Posterior vena cava (tissue), 2 donors: ENCODE measurements at places on chromosomes 7 and 10. TPM values are rescaled to one million over a fixed set of nuclear protein-coding genes. Genes with fewer than 3 reads are reported as not detected.

Gene DUSP5
- total RNA-seq, result 8.5 TPM

Gene AMZ1
- 0.32 TPM for total RNA-seq

GRCh38 chr10:110762109-110762848, 109.4 kb upstream of the PDCD4 start:
- DNase-seq, result no peak

DNA sequence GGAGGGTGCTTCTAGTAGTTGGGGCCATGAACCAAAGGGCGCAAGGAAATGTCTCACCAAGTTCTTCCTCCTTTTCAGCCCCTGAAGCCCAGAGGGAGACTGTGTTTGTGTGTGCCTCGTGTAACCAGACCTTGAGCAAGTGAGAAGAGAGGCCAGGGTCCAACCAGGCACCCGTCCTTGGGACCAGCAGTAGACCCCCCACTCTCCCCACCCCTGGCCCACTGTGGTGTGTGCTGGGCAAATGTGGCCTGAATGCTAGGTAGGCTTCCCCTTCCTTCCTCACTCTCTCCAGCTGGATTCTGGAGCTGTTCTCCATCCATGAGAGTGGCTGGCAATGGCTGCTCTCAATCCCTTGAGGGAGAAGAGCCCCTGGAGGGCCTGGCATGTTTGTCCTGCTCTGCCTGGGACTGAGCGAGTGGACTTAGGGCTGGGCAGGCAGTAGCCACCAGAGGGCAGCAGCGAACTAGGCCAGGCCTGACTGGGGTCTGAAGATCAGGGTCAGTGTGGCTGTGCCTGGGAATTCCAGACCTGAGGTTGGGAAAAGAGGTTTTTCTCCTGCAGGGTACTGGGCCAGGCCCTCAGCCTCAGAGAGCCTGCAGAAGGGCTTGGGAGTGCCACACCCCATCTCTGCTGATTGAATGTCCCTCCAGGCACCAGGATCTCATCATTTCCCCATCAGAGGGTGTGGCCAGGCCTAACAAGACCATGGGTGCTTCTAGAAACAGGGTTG, 12.5 kb downstream of the SFRP5 start:
- peak; percentile 86 for DNase-seq

- DNase-seq, result peak; percentile 99
These were observed 40.2 kb upstream of the FOXK1 start for GRCh38 chr7:4641667-4642467.

- DNase-seq, result peak; percentile 77
These were observed 29.0 kb downstream of the PDGFA start for GRCh38 chr7:490461-491291.

- no peak for DNase-seq
These were observed 15.2 kb downstream of the DMBT1 start for GRCh38 chr10:122575776-122576175.

DNA sequence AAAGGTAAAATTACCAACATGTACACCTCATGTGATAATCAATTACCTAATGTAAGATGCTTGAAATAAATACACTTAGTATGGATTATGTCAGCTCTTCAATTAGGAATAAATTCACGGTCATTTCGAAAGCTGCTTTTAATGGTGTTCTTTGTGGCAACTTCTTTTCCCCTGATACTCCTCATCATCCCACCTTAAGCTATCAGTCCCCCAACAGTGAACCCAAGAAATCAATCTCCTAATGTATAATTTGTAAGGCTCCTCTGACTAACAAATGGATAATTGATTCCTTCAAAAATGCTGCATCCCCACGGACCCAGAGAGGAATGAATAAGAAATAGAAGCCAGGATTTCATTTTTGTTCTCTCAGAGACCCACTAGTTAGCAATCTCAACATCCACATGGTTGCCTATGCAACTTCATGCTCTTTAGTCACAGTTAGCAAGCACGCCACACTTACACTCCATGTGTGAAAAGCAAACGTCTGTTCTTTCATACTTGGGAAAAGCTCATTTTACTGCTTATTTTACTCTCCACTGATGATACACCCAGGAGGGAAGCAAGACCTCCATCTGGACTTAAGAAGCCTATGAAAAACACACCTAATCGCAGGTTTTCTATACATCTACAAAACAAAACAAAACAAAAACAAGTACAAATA, 70.1 kb downstream of the VPS41 start:
- no peak for DNase-seq

DNA sequence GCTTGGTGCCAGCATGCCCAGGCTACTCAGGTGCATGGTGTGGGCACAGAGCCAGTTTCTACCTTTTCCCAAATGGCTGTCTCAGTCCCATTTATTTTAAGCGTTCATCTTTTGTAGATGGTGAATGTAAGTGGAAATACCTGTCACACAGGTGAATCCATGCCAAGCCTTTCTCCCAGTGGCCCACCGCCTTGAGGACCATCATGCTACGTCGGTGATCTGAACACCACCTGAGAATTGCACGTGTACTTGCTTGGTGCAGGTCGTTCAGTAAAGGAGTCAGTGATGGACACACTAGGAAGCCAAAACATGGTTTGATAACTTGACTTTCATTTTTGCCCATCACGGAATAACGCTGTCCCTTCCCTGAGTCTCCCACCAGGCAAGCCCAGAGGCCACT, 666.7 kb upstream of the FOXK1 start:
- DNase-seq, result no peak

DNA sequence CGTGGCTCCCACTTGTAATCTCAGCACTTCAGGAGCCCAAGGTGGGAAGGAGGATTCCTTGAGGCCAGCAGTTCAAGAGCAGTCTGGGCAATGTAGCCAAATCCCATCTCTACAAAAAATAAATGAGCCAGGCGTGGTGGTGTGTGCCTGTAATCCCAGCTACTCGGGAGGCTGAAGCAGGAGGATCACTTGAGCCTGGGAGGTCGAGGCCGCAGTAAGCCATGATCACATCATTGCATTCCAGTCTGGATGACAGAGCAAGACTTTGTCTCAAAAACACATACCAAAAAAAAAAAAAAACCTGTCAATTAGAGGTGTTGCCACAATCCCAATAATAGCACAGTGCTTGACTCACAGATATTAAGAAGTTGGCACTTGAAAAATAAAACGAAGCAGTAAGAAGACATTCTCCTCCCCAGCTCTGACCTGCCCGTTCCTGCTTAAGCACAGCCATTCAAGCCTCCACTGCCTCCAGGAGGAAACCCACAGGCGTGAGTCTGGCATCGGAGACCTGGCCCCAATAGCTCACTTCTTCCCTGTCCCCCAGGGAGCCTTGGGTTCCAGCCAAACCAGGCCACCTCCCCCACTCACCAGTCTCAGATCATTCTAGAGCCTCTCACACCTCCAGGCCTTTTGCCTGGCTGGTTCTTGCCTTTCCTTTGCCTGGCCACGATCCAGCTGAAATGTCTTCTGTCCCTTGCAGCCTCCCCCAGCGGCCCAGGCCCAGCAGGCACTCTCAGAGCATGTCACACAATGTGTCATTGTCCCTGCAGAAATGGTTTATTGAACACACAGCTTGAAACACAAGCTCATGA, 45.3 kb upstream of the GTF2I start:
- DNase-seq, result no peak

DNA sequence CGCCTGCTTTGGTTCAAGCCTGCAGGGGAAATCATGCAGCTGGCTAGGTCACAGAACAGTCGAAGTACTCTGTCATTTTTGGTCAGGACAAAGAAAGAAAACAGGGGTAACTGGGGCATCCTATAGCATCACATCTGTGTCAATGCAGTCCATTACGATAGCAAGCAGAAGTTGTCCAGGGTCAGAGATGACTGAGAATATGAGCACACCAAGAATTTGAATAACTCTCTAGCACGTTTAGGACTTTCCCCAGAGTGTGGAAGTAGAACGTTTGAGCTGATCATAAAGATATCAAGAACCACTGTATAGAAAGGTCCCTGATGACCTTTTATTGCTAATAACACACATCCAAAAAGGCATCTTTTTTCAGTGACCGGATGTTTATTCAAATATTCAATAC, 12.7 kb upstream of the HECW1 start:
- no peak for DNase-seq

DNA sequence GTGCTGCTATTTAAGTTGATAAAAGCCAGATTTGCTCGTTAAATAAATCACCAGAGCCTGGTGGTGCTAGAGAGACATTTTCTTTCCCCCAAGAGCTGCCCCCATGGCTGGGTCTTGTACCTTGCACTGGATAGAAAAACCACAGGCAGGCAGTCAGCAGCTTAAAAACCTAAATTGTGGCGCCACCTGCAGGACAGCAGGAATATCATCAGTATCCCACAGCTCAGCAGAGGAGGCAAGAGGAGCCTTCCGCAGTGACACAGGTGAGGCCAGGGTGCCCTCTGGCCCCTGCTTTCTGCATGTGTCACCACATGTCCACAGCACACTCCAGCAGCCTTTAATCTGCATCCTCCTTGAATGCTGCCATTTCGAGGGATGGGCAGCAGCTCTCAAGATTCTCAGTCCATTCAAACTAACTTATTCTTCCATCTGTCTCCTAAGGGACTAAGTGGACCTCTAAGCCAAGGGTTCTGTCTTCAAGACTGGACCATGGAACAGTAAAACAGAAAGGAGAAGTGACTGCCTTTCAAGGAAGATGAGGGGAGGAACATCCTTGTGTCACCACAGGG, 4.5 kb upstream of the PLXNA4 start:
- peak; percentile 83 for DNase-seq

GRCh38 chr10:14489522-14490177, 158.9 kb upstream of the FRMD4A start:
- no peak for DNase-seq
